NCI-H1417 treated with DMSO at 0.1 percent for 48 hours (cell line): ENCODE measurements at places on chromosomes 12 and 14.
A peak's percentile ranks its signal among the peaks of the same experiment; 100 is the strongest.

GRCh38 chr12:57889500-57889989, 43.0 kb upstream of the CTDSP2 start:
- no peak for DNase-seq

DNA sequence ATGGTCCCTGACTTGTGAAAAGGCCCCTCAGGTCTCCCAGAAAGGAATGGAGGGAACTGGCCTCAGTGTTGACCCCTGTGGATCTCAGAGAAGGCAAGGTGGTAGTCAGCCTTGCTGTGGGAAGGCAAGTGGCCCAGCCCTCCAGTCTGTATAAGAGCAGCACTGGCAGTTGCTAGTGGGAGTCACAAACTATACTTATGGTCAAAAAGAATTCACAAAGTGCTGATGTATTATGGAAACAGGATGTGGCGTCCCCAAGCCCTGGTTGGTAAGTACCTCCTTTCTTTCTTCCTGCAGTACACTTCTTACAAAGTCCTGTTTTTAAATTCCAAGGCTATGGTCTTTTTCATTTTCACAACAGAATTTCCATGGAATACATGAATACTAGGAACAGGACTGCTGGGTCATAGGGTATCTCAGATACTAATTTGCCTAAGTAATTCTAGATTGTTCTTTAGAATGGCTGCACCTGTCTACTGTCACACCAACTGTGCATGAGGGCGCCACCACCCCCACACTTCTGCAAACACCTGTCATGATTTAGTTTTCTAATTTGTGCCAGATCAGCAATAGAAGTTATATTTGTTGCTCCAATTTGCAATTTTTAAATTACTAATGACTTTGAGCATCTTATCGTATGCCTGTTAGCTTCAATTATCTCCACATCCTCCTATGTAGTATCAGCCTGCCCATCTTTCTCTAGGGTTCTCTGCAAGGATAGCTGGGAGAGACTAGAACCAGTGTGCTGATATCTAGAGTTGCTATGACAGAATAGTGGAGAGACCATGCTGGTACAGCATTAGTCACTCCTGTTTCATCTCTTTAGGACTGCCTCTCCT, 40.7 kb upstream of the TMEM263 start:
- DNase-seq = no peak

- DNase-seq = no peak
Measured at GRCh38 chr14:80634106-80634758, 307.3 kb downstream of the CEP128 start.

- no peak for DNase-seq
Measured at GRCh38 chr12:52909796-52910195, 4.9 kb upstream of the KRT8 start.

DNA sequence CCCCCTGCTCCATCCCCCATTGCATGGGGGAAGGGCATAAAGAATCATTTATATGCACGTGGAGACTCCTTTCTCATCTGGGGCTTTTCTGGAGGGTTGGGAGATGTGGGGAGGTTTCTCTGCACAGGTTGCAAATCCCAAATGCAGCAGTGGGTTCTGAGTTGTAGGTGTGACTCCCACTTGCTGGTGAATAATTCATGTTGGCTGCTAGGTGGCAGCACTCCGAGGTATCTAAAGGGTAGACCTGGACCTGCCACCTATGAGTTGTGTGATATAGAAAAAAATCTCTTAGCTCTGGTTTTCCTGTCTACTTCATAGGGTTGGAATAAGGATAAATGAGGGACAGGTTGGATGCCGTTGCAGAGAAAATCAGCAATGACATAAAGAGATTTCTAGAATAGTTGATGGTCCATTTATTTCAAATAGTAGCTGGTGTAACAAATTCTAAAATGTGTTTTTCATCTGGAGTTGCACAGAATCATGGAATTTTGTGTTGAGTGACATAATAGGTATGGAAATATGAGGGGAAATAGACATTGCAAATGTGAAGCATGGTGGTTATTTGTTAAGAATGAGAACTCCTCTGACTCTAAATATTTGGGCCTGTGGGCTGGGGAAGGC, 4.6 kb downstream of the MARCHF9 start:
- DNase-seq = no peak

DNA sequence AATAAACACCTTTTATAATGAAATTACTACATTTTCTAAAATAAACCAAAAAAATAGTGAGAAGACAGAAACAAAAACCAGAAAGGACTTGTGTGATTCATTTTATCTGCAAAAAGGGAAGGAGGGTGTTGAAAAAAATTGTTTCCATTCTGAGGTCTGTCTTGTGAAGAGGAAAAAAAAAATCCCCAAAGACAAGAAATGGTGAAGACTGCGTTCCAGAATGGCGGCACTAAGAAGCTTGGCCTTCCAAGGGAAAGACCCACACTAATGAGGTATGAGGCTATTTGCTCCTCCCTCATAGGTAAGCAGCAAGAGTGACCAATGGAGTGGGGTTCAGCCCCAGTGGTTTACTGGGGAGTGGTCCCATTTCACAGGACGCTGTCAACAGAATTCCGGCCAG, 35.0 kb downstream of the GNPTAB start:
- no peak for DNase-seq

DNA sequence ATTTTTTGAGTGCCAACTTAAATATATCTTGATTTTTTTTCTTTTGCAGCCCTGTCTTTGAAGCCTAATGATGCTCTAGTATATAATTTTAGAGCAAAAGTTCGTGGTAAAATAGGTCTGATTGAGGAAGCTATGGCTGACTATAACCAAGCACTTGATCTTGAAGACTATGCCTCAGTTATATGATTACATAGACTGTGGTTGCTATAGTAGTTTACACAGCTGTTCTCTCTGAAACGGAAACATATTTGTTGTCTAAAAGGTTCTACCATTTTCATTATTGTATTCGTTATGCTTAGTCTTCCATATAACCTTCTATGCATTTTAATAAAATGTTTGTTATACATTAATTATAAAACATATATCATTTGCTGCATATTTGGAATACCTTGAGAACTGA, 246.7 kb downstream of the TTC6 start:
- DNase-seq = no peak

- DNase-seq = no peak
Measured at GRCh38 chr12:78210894-78211302, 380.2 kb downstream of the NAV3 start.

GRCh38 chr14:67108230-67108629, 81.0 kb upstream of the GARIN2 start:
- no peak for DNase-seq

GRCh38 chr14:66036547-66036946, 449.6 kb upstream of the CCDC196 start:
- DNase-seq = no peak

GRCh38 chr14:91227183-91227628, 17.3 kb downstream of the GPR68 start:
- no peak for DNase-seq

DNA sequence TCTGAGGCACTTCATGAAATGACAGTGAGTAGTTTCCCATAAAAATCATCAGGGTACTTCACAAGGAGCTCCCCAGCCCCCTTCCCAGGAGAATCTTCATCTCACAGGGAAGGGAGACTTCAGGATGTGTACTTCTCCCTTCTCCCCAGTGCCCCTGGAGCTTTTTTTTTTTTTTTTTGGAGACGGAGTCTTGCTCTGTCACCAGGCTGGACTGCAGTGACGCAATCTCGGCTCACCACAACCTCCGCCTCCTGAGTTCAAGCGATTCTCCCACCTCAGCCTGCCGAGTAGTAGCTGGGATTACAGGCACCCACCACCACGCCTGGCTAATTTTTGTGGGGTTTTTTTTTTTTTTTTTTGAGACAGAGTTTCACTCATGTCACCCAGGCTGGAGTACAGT, 10.4 kb downstream of the ITPK1 start:
- DNase-seq = no peak

DNA sequence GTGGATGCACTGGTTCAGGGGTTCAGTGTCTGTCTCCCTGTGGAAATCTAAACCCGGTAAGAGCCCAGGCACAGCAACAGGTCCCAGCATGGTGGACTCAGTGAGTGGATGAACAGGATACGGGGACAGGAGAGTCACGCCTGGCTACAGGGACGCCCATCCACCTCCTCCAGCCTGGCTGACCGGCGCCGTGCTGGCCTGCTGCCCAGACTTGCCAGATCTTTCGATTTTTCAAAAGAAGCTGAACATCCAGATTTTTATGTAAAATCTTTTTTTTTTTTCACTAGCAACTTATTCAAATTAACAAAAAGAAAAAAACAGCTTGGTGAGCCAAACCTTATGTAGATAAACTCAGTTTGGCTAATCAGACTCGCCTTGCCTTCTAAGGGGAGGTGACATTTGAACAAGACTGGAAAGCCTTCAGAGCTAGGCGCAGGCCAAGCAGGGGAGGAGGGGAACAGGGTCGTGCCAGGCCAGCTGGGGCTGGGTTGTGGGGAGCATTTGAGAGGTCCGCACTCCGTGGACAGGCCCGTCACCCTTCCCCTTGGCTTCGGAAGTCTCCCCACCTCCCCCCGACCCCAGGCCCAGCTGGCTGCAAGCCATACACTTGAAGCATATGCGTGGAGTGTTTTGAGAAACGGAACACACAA, 87.8 kb upstream of the NCOR2 start:
- DNase-seq = no peak

- no peak for DNase-seq
Measured at GRCh38 chr14:95850429-95850828, 26.2 kb upstream of the TUNAR start.

GRCh38 chr14:68741839-68742470, 50.9 kb downstream of the ZFP36L1 start:
- no peak for DNase-seq

DNA sequence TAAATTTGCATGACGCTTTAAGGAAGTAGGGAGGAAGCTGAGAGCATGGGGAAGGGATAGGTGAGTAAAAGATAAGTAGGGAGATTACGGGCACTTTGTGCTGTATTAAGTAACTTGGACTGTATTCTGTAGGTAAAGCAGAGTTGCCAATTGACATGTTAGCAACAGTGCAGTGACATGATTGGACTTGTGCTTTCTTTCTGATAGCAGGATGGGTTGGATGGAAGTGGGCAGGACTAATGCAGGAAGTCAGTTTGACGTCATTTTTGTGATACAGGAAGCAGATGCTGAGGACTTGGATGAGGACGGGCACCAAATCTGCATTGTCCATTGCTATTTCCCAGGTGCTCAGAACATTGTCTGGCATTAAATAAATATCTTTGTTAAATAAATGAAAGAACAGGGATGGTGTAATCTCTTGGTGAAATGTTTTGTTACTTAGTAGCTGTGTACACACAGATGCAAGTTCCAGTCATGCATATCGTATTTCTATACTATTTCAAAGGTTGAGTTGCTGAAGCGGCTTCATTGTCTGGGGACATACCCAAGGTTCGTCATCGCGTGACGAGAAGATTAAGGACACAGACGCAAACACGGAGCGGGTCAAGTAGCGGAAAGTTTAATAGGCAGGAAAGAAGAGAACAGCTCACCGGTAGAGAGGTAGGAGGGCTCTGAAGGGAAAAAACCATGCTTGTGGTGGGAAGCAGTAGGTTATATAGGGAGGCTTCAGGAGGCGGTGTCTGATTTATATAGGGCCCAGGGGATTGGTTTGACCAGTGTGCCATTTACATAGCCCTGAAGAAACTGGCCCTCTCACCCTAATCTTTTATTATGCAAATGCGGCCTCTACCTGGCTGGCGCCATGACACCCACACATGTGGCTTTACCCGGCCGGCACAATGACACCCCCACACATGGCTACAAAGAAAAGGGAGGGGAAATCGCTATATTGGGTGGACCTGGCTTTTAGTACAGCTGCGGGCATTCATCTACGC, 30.7 kb downstream of the GUCY2C start:
- peak; percentile 90 for DNase-seq

DNA sequence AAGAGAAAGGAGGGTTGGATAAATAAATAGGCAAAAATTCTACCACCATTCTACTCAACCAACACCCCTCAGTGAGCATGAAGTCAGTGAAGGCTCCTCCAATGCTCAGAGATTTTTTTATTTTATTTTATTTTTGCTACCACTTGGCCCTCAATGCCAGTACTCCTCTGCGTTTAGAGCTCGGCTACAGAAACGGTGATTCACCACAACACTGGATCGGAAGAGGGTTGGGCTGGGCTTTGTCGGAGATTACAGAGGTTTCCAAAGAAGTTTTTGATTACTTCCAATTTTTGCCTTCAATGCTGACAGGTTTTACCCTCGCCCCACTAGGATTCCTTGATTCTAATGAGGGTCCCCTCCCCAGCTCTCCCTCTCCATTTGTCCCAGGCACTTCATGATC, 1027.2 kb upstream of the TMEM132C start:
- no peak for DNase-seq

DNA sequence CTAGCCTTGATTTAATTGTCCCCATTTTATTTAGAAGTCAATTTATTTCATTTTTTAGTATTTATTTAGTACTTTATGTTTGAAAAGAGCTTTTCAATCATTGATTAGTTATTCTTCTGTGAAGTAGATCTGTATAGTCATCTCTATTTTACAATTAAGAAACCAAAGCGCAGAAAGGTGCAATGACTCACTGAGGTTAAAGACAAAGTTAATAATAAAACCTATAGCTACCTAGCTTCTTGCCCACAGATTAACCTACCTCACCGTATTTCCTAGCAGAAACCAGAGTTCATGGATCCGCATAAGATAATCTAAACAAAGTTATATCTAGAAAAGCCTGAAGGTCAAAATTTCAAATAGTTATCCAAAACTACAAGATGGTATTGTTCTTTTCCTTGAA, 176.4 kb downstream of the GRIN2B start:
- no peak for DNase-seq

DNA sequence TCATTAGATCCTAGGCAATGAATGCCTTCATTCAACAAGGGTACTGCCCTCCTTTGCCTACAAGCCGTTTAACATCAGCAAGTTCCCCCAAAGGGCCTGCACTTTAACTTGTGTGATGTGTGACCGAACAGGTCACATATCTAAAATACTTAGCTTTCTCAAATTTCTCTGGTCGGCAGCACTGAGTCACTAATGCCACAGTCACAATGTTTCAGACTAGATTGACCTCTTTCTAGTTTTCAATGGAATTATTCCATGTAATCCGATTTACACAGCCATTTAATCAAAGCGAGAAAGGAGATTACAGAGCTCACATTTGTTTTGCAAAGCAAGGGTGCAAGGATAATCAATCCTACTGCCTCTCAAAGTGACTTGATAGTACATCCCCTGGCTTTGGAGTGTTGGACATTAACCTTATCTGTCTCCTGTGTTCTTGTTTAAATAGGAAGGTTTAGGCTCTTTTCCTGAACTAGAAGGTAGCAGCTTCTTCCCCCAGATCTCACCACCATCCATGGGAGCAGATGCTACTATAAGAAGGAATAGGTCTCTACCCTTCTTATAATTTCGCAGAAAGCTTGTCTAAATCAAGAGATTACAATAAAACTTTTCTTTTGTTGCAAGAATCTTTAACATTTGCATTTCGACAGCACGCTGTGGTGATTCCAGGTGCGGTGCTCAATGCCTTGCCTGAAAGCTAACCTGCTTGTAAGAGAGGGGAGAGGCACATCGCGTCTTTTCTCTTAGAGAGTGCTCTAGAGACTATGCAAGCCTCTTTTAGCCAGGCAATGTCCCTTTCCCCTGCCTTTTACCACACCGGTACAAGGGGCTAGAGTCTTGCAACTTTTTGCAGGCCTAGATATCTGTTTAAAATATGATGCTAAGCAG, 1.8 kb downstream of the KITLG start:
- no peak for DNase-seq

- DNase-seq = no peak
Measured at GRCh38 chr14:69237584-69237983, 22.4 kb upstream of the GALNT16 start.
